ENCODE measurements at places on chromosomes 7 and 10.

DNA sequence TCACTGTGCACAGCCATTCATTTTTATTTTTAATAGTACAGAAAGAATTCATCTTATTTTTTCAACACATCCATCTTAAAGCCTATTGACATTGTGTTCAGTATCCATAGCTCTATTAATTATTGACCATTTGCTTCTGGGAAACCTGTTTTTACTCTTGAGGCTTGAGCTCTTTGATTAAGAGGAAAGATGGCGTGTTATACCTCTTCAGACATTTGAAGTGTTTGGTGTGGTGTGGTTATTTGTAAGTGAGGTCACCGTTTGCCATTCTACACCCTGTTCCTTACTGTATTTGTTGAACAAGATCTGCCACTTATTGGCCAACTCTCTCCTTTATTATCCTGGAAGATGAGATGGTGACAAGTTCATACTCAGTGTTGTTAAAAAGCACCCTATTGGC is 18.4 kb downstream of the C7orf57 start:
- no peaks in the 10 kb centered on the region for H3K36me3 ChIP-seq
- no peak for DNase-seq
- H3K4me3 ChIP-seq: no peak overlapping the region
- H3K27me3 ChIP-seq: no peaks in the 10 kb centered on the region
- H3K4me1 ChIP-seq: no peaks in the 10 kb centered on the region
- H3K27ac ChIP-seq: no peak overlapping the region

DNA sequence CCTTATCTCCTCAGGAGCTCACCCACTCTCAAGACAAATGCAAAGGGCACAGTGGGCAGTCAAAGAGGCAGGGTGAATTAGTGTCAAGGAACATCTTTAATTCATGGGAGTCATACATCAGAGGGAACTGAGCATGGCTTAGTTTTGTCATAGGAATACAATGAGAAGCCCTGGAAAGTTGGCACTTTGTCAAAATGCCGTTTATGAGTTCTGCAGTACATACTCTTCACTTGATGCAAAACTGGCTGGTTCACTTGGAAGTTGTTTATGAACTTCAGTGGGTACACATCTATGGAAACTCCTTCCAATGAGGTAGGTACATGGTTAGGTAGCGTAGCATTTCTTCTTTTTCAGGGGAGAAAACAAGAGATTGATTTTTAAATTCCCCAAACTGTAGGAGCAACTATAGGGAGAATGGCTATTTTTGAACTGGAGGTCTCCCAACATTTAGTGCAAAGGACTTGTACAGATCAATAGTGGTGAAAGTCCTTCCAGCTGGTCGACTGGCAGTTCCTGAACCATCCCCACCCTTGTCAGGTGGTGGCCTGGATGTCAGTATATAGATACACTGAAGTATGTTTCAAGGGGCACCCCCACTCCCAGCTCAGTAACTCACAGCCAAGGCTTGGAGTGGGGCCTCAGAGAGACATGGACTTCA is 580.5 kb downstream of the REEP3 start:
- no peak for DNase-seq
- no peaks in the 10 kb centered on the region for H3K27me3 ChIP-seq
- no peaks in the 10 kb centered on the region for H3K4me1 ChIP-seq
- no peak overlapping the region for H3K4me3 ChIP-seq
- H3K27ac ChIP-seq: no peak overlapping the region

- H3K27me3 ChIP-seq: no peaks in the 10 kb centered on the region
- H3K4me3 ChIP-seq: no peak overlapping the region
- peaks cover 8% of the 10 kb centered on the region for H3K4me1 ChIP-seq
- no peak for DNase-seq
Measured at GRCh38 chr7:30703756-30704155, 21.5 kb upstream of the CRHR2 start.

- no peaks in the 10 kb centered on the region for H3K27me3 ChIP-seq
- DNase-seq: no peak
- no peak overlapping the region for H3K4me3 ChIP-seq
- no peaks in the 10 kb centered on the region for H3K36me3 ChIP-seq
- H3K4me1 ChIP-seq: no peaks in the 10 kb centered on the region
Measured at GRCh38 chr7:78140109-78140508, 341.5 kb downstream of the PHTF2 start.

DNA sequence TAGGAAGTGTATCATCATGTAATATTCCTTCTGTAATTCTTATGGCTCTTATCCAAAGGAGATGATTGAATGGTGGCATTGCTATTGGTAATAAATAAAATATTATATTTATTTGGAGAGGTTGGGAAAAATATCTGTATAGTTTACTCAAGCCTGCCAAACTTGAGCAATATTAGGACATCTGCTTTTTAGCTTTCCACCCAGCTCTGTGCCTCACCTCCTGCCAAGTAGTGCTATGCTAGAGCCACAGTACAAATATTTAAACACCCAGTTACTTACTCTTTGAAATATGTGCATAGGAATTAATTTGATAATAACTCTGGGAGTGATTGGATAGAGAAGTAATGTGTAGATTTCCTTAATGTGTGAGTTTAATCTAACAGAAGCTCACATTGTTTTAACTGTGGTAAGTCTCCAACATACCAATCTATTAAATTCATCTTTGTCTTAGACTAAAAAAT is 129.2 kb downstream of the BBS9 start:
- H3K4me1 ChIP-seq: no peaks in the 10 kb centered on the region
- no peaks in the 10 kb centered on the region for H3K36me3 ChIP-seq
- no peaks in the 10 kb centered on the region for H3K27me3 ChIP-seq

- DNase-seq: no peak
- no peak overlapping the region for H3K27ac ChIP-seq
- peaks cover 5% of the 10 kb centered on the region for H3K27me3 ChIP-seq
- H3K4me3 ChIP-seq: no peak overlapping the region
Measured at GRCh38 chr10:120486671-120487205, 29.7 kb downstream of the PLPP4 start.

- no peaks in the 10 kb centered on the region for H3K36me3 ChIP-seq
- no peak overlapping the region for H3K4me3 ChIP-seq
- no peak for DNase-seq
- no peaks in the 10 kb centered on the region for H3K4me1 ChIP-seq
Measured at GRCh38 chr10:72637398-72637857, 11.5 kb upstream of the MICU1 start.

DNA sequence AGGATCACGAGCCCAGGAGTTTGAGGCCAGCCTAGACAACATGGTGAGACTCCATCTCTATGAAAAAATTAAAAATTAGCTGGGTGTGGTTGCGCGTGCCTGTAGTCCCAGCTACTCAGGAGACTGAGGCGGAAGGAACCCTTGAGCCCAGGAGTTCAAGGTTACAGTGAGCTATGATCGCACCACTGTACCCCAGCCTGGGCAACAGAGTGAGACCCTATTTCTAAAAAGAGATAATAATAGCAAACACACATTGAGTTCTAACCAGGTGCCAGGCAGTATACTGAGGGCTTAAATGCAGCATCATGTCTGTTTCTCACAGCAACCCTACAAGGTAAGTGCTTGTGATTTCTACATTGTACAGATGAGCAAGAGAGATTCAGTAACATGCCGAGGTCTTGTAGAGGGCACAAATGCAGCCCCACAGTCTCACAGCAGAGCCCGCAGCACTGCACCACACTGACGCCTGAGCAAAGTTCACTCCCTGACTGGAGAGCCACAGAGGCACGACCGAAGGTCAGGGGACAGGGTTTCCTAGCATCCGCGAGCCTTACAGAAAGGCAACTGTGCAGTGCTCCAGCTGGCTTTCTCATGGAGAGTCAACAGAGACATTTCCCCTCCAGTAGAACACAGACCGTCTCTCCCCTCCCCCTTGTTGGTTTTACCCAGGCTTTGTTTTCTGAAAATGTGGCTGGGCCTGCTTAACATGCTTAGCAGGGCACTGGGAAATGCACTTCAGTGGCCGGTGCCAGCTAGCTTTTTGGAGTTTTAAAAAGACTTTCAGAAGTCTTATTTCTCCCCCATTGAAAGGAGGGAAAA is 36.5 kb downstream of the PDSS1 start:
- no peak for DNase-seq
- H3K27ac ChIP-seq: no peak overlapping the region
- no peaks in the 10 kb centered on the region for H3K27me3 ChIP-seq
- H3K4me1 ChIP-seq: peaks cover 5% of the 10 kb centered on the region
- no peak overlapping the region for H3K4me3 ChIP-seq
- H3K36me3 ChIP-seq: no peaks in the 10 kb centered on the region

GRCh38 chr10:47189802-47190201 is 110.2 kb upstream of the GDF10 start:
- H3K36me3 ChIP-seq: no peaks in the 10 kb centered on the region
- DNase-seq: no peak
- peaks cover under 1% of the 10 kb centered on the region for H3K4me1 ChIP-seq
- no peak overlapping the region for H3K4me3 ChIP-seq
- no peaks in the 10 kb centered on the region for H3K27me3 ChIP-seq

DNA sequence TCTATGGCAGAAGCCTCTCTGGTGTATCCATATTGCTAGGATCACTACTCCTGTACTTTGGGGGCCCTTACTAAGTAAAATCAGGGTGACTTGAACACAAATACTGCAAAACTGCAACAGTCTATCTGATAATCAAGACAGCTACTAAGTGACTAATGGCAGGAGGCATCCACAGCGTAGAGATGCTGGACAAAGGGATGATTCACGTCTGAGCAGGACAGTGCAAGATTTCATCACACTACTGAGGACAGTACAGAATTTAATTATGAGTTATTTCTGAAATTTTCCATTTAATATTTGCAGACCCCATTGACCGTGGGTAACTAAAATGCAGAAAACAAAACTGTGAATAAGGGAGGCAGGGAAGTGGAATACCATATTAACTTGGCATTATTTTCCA is 10.4 kb downstream of the CUL2 start:
- H3K4me1 ChIP-seq: no peaks in the 10 kb centered on the region
- H3K4me3 ChIP-seq: no peak overlapping the region
- no peaks in the 10 kb centered on the region for H3K27me3 ChIP-seq
- no peaks in the 10 kb centered on the region for H3K36me3 ChIP-seq
- H3K27ac ChIP-seq: no peak overlapping the region

DNA sequence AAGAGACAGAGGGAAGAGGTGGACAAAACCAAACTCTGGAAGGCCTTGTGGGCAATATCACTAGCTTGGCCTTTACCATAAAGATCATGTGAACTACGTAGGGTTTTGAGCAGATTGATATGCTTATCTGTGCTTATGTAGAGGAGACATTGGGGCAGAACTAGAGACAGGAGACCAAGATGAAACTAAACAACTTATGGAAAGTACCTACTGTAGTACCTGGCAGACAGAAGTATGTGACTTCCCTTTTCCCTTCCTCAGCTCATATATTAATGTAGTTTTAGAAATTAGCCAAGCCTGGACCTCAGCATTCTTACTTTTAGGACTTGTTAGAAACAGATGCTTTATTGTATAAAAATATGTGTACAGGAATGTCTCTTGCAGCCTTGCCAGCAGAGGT is 14.0 kb upstream of the IL6 start:
- H3K4me3 ChIP-seq: no peak overlapping the region
- no peak overlapping the region for H3K27ac ChIP-seq
- no peaks in the 10 kb centered on the region for H3K27me3 ChIP-seq

GRCh38 chr10:129993621-129994020 is 29.5 kb upstream of the EBF3 start:
- H3K27ac ChIP-seq: no peak overlapping the region
- H3K4me1 ChIP-seq: no peaks in the 10 kb centered on the region
- DNase-seq: no peak
- no peaks in the 10 kb centered on the region for H3K36me3 ChIP-seq
- H3K4me3 ChIP-seq: no peak overlapping the region

DNA sequence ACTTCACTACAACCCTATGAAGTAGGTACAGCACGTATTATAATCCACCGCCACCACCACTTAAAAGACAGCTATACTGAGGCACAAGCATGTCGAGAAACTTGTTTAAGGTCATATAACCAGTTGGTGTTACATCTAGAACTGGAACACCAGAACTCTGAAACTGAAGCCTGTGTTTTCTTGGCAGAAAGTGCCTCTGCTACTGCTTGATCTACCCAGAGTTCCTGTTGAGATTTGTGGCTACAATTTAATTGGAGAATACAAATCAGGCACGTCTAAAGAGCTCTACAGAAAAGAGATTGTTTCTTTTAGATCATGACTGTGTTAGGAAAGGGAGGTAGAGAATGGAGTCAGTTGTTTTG is 4.3 kb upstream of the ADD3 start:
- no peak overlapping the region for H3K4me3 ChIP-seq
- H3K4me1 ChIP-seq: peaks cover 53% of the 10 kb centered on the region
- DNase-seq: no peak
- H3K27ac ChIP-seq: peak overlapping the region; percentile 51
- no peaks in the 10 kb centered on the region for H3K27me3 ChIP-seq
- no peaks in the 10 kb centered on the region for H3K36me3 ChIP-seq

GRCh38 chr7:129615018-129615417 is 3.5 kb downstream of the NRF1 start:
- no peak overlapping the region for H3K27ac ChIP-seq
- H3K4me3 ChIP-seq: no peak overlapping the region
- no peaks in the 10 kb centered on the region for H3K27me3 ChIP-seq
- H3K4me1 ChIP-seq: peaks cover 74% of the 10 kb centered on the region
- DNase-seq: no peak

DNA sequence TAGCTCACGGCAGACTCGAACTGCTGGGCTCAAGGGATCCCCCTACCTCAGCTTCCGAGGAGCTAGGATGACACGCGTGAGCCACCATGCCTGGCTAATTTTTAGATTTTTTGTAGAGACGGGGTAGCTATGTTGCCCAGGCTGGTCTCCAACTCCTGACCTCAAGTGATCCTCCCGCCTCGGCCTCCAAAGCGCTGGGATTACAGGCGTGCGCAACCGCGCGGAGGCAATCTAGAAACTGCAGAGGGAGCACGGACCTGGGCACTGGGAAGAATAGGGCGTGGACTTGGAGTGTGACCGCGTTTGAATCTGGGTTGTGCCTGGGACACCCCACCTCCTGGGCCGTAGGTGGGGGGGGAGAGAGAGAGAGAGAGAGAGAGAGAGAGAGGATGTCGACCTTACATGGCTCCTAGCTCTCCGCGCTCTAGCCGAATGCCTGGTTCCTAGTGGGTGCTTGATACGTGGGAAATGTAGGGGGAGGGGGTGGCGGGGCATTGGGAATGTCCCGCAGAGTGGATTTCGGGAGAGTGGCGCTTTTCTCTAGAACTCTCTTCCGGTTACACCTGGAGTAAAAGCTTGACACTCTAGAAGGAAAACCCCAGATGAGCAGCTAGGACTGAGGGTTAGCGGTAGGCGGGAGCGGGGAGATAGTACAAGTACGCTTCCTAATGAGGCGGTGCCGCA is 1.2 kb upstream of the MAP3K8 start:
- peak overlapping the region; percentile 98 for H3K27ac ChIP-seq
- H3K27me3 ChIP-seq: no peaks in the 10 kb centered on the region
- DNase-seq: no peak

DNA sequence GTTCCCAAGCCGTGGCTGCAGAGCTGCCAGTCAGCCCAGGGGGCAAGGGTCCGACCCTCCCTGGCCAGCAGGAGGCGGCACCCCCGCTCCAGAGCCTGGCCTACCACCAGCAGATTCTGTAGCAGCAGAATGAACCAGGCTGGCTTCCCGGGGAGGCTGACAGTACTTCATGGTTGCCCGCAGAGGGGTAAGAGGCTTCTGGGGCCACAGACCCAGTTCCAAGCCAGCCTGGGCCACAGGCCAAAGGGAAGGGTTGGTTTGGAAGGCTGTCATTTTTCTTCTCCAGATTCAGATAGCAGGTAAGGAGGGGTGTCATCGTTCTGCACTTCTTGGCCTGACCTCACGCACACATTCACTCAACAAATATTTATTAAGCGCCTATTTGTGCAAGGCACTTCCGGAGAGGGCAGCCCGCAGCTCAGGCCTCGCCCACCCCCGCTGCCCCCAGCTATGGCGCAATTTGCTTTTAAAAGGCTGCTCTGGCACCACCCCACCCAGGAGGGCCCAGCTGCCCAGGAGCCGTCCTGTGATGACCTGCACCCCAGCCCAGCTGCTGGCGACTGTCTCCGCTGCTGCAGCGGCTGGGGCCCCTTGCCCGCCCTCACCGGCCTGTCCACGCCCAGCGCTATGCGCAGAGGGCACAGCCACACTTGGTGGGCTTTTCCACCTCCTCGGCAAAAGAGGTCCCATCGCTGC is 168.5 kb downstream of the LCOR start:
- no peaks in the 10 kb centered on the region for H3K4me1 ChIP-seq
- no peaks in the 10 kb centered on the region for H3K27me3 ChIP-seq
- H3K27ac ChIP-seq: no peak overlapping the region
- H3K36me3 ChIP-seq: no peaks in the 10 kb centered on the region
